Anterior cingulate cortex (tissue), 58 donors: ENCODE measurements at places on chromosomes 7 and 10.

- no peak for DNase-seq
Measured at GRCh38 chr10:113458451-113458850, 94.4 kb upstream of the HABP2 start.

- no peak for DNase-seq
Measured at GRCh38 chr10:76149602-76150138, 718.2 kb downstream of the LRMDA start.

DNA sequence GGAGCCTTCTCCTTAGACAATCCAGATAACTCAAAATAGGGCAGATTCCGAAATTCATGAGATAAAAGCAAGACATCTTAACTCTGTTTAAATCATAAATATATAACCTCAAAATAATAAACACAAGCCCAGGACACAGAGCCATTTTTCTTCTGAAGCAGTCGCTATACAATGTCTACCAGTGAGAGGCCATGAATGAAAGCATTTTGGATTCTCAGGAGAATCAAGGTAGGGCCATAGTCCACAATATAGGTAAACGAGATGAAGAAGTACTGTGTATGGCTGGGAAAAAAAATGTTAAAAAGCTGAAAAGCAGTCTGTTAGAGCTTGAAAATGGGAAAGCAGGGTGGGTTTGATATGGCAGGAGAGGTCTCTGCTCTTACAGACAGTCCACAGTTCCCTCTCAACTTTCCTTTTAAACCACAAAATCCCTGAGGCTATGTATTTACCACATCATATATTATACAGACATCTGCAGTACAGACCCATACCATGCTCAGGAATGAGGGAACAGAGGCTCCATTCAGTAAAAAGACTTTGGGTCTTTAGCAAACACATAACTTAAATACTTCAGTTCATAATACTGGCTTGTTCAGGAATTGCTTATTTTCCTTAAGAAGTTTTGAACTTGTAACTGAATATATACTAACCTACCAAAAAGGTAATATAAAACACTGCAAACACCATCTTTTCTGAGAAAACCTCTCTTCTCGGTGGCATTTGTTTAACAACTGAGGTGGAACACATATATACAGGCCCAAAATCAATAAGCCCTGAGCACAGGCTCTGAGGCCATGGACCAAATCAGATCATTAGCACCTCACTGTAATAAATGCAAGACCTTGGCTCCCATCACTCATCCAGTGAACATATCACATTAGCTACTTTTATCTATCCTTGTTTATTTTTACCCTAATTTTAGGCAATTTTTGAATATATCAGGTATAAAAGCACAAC lies 109.3 kb downstream of the SORBS1 start:
- DNase-seq: no peak

DNA sequence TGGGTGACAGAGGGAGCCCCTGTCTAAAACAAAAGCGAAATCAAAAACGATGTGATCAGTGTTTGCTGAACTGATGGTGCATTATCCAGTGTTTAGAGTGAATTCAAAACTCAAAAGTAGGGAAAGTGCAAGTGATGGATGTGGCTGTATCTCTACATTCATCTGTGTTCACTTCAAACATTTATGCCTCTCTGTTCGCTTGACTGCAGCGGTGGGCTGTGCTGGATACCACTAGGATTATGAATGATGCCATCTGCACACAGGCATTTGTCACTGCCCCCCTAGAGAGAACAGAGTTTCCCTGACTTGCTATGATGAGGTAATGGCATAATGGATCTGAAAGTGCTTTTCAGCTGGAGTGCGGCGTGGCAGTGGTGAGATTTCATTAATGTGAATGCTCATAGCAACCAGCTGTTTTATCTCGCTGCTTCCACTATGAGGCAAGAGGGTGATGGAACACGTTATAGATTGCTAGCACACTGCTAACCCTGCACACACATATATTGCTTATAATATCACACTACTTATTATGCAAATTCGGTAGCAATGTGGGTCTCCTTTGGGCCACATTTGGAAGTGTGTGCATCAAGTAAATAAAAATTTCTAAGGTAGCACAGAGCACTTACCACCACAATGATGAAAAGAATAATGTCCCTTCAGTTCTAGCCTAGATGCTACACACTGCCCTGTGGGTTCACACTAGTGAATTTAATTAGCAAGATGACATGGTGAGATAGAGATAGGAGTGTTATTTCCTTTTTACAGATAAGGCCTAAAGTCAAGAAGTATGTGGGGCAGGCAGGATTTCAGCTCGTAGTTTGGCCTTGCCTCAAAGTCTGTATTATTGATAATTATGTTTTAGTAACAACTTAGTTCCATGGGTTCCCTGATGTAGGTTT lies 164.7 kb downstream of the CAMK1D start:
- DNase-seq: no peak

DNA sequence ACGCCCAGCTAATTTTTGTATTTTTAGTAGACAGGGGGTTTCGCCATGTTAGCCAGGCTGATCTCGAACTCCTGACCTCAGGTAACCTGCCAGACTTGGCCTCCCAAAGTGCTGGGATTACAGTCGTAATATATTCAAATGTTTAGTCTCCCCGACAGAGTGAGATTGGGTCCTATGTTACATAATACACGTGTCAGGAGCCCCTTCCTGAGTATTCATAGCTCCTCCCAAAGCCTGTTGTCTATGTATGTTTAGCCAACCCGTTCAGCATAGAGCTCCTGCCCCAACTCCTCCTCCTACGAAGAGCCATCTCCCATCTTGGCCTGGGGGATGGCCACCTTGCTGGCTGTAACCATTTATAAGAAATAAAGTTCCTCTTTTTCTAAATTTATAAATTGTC lies 2.7 kb upstream of the PPP2R2D start:
- no peak for DNase-seq

- no peak for DNase-seq
Measured at GRCh38 chr10:25696013-25696708, 237.9 kb upstream of the MYO3A start.
